Naive thymus-derived CD4-positive, alpha-beta T cell (primary cell): ENCODE measurements at places on chromosomes 7 and 10. TPM values are rescaled to one million over a fixed set of nuclear protein-coding genes. Genes with fewer than 3 reads are reported as not detected.

The SPDYE2 gene
- total RNA-seq: not detected

The AKR1B15 gene
- total RNA-seq: not detected in 2 replicates

The PROSER2 gene
- total RNA-seq: 2.2 TPM

The NSUN5 gene
- 34.3 TPM for total RNA-seq

The SIRT1 gene
- 53.6 TPM for total RNA-seq

The PDZD8 gene
- 12.6 and 17.1 TPM in 2 replicates for total RNA-seq

The SLC13A1 gene
- total RNA-seq: not detected

The PTPRN2 gene
- total RNA-seq: 0.96 TPM

The SEMA4G gene
- total RNA-seq: 1.5 TPM

The RAB11FIP2 gene
- total RNA-seq: 15.8 and 17.5 TPM in 2 replicates

The ADCYAP1R1 gene
- total RNA-seq: not detected

The MAGI2 gene
- total RNA-seq: 0.05 TPM in 1 of 2 replicates, not detected in the other

The OR2A5 gene
- total RNA-seq: not detected in 2 replicates

The AASS gene
- total RNA-seq: 4.0 TPM

The ATG9B gene
- 32.5 TPM for total RNA-seq

The PRTFDC1 gene
- 1.7 TPM for total RNA-seq

The GPR158 gene
- total RNA-seq: not detected

The TNS3 gene
- 1.4 TPM for total RNA-seq

The MCU gene
- 12.7 and 14.8 TPM in 2 replicates for total RNA-seq

The AQP1 gene
- total RNA-seq: 0.12 and 0.13 TPM in 2 replicates

The PRXL2A gene
- 8.3 TPM for total RNA-seq

The PPIF gene
- total RNA-seq: 192 TPM

The CYP3A4 gene
- total RNA-seq: not detected

The CLDN4 gene
- 0.24 TPM for total RNA-seq

The SYT15B gene
- not detected for total RNA-seq

The LRRC4 gene
- total RNA-seq: 0.57 TPM

The EN2 gene
- total RNA-seq: not detected

The CDHR1 gene
- total RNA-seq: not detected

The CALHM1 gene
- total RNA-seq: not detected

The ELN gene
- total RNA-seq: 0.66 TPM

The TWIST1 gene
- total RNA-seq: not detected

The PHF14 gene
- total RNA-seq: 29.8 TPM

The PLXNA4 gene
- total RNA-seq: 0.11 TPM

The PIK3AP1 gene
- 2.5 TPM for total RNA-seq

The C10orf53 gene
- not detected for total RNA-seq

The FOXI2 gene
- not detected in 2 replicates for total RNA-seq

The ITPRID1 gene
- not detected for total RNA-seq

The CCDC136 gene
- total RNA-seq: 9.6 TPM

The EPHB4 gene
- 13.2 TPM for total RNA-seq

The RSPH10B2 gene
- 0.36 and 0.85 TPM in 2 replicates for total RNA-seq

The ADRA2A gene
- not detected for total RNA-seq

The FEZF1 gene
- total RNA-seq: not detected

The MMP21 gene
- total RNA-seq: 0.84 TPM

The HOXA11 gene
- total RNA-seq: not detected

The HTRA1 gene
- 0.22 TPM for total RNA-seq

The AS3MT gene
- total RNA-seq: 2.1 TPM

The NCF1 gene
- 7.4 TPM for total RNA-seq

The CFAP69 gene
- total RNA-seq: 0.80 TPM

The CRYGN gene
- 1.1 TPM for total RNA-seq
